ENCODE measurements at places on chromosomes 5 and 9.

GRCh38 chr9:111582888-111583287, 16.6 kb downstream of the PTGR1 start:
- DNase-seq = no peak

DNA sequence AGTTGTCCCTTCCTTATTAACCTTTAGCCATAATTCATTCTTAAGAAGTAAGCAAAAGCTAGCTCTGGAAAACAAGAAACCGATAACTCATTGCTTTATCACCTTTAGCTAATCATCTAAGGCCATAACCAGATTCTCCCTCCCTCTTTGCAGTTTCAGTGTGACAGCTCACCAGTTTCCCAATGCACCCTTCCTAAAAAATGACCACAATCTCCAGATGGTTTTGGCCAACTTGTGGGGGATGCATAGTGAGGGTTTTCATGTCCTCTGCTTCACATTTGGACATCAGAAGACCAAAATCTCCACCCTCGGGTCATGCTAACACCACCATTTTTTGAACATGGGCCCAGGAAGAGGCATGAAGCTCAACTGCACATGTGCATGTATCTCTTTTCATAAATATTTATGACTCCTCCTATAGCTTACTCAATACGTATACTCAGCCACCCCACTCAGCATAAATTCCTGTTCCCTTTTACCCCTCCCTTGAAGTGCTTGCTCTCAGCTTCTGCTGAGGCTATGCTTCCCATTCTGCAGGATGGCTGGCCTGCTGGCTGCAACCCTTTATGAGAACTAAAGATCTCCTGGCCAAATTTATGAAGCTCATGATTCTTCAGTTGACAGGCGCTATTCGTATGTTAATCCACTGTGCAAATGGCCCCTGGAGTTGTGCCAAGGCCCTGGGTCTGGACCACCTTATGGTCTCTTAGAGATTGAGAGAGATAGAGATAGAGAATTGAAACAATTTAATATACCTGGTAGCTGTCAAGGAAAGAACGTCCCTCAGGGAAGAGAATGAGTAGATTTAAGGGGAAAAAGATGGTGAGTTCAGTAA, 14.8 kb downstream of the PPP3R2 start:
- no peak for DNase-seq

DNA sequence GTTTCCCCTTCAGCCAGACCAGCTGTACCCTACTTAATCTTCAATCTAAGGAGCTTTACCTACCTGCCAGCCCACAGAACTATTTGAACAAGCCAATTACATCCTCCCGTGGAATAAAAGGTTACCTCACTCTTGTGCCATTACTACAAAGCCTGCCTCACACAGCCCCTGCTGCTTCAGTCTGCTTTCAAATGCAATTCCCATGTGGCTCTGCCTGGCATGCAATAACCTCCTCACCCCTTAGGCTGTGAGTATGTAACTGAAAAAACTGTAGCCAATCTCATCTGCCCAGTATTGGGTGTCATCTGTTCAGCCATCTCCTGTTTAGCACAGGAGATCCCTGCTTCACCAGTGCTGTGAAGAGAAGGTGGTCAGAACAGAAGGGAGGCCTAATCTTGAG, 6.1 kb upstream of the GCNT1 start:
- DNase-seq = no peak

- no peak for DNase-seq
Measured at GRCh38 chr5:150619359-150620230, 20.9 kb upstream of the SYNPO start.

DNA sequence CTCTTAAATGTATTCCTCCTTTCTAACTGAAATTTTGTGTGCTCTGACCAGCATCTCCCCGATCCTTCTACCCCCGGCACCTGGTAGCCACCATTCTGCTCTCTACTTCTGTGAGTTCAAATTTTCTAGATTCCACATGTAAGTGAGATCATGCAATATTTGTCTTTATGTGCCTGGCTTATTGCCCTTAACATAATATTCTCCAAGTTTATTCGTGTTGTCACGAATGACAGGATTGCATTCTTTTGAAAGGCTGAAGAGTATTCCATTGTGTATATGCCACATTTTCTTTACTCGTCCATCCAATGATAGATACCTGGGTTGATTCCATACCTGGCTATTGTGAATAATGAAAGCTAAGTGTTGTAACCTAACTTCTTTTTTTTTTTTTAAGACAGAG, 29.0 kb downstream of the FBXL7 start:
- no peak for DNase-seq

GRCh38 chr5:51621156-51621555, 237.9 kb downstream of the ISL1 start:
- no peak for DNase-seq

DNA sequence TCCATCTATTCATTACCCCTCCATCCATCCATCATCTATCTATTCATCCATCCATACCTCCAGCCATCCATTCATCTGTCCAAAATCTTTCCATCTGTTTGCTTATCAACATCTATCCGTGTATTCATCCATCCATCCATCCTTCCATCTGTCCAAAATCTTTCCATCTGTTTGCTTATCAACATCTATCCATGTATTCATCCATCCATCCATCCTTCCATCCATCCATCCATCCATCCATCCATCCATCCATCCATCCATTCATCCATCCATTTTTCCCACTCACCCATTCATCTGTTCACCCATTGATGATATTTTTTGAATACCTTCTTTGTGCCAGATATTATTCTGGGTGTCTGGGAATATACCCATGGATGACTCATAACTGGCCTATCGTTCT, 12.8 kb downstream of the VCAN start:
- DNase-seq = no peak
